Activated CD8-positive, alpha-beta memory T cell treated with anti-CD3 and anti-CD28 coated beads for 4 hours (primary cell): ENCODE measurements at places on chromosomes 13 and 19.

GRCh38 chr13:94192431-94192975 lies 287.0 kb downstream of the DCT start:
- DNase-seq: no peak

DNA sequence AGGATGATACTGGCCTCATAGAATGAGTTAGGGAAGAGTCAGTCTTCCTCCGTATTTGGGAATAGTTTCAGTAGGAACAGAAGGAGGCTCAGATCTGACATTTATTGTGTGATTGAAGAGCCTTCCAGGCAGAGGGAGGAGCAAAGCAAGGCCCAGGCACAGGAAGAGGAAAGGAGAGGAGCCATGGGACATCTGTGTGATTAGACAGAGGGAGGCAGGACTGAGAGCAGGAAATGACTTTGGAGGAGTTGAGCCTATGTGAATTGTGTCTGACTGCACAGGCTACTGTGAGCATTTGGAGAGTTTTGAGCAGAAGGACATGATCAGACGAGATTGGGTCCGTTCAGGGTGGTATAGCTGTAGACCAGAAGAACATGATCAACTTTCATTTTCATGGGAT lies 8.5 kb downstream of the SIGLEC7 start:
- DNase-seq: no peak

DNA sequence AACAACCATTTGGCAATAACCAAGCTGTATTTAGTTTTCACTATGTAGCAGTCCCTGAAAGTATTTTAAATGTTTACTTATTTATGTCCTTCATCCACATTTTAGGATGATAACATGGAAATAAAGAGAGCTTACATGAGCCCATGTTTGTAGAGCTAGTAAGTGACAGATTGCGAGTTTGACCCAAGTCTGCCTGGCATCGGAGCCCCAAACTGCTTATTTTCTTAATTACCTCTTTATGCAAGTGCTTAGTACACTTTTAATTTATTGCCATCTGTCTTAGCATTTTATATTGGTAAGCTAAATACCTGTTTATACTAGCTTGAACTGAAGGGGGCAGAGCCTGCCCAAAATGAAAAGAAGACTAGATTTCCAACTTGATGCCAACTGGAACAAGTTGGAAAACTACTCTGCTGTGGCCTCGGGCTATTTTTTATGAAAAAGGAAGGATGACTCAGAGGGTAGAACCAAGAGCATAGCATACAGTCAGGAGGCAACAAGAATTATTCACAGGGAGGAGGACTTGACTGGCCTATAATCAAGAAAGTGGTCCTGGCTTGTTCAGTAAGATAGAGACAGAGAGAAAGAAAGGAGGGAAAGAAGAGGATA lies 150.2 kb downstream of the NDFIP2 start:
- DNase-seq: no peak

DNA sequence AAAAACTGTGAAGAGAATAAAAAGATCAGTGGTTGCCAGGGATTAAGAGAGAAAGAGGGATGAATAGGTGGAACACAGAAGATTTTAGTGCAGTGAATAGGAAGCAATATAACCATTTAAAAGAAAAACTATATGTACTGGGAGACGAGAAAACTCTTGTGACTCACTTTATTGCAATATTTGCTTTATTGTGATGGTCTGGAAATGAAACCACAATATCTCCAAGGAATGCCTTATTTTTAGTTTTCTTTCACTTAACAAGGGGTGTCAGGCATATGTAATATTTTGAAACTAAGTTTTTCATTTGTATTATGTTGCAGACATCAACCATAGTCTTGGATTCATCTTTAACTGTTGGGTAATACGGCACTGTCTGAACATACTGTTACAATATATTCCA lies 1308.2 kb downstream of the PCDH9 start:
- DNase-seq: no peak

GRCh38 chr19:13206587-13206986 lies 56.4 kb downstream of the IER2 start:
- DNase-seq: no peak

- no peak for DNase-seq
These were observed 38.9 kb downstream of the LACC1 start for GRCh38 chr13:43918636-43919035.

DNA sequence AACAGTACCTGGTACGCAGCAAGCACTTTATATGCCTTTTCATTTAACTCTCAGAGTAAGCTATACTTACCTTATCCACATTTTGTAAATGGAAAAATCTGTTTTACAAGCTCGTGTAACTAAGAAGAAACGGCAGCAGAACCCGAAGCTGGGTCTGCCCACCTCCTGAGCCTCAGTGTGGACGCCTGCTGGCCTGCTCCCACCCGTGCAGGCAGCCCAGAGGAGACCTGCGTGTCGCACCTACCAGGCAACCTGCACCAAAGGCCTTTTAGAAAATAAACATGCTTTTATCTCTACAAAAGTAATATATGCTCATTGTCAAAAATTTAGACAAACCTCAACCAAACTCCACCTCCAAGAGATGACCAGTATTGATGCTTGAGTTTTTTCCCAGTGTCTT lies 62.7 kb downstream of the CRYL1 start:
- no peak for DNase-seq

DNA sequence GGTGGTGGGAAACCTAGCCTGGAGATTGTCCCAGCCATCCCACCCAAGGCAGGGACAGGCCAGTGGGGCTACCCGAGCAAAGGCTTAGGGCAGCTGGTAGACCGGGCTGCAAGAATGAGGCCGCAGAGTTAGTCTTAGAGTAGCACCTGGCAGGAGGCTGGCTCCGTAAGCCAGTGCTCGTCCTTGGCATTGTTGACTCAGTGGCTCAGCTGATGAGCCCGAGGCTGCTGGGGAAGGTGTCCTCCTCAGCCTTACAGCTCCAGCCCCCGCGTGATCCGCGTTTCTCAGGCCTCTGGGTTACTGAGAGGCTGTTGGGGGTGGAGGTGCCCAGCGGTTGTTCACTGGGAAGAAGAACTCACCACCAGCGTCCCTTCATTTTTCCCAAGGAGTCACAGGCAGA lies 24.7 kb downstream of the PPP1R37 start:
- no peak for DNase-seq
